Gastrocnemius medialis (tissue), 4 donors: ENCODE measurements at places on chromosomes 5 and 9. TPM values are rescaled to one million over a fixed set of nuclear protein-coding genes. Genes with fewer than 3 reads are reported as not detected.

DNA sequence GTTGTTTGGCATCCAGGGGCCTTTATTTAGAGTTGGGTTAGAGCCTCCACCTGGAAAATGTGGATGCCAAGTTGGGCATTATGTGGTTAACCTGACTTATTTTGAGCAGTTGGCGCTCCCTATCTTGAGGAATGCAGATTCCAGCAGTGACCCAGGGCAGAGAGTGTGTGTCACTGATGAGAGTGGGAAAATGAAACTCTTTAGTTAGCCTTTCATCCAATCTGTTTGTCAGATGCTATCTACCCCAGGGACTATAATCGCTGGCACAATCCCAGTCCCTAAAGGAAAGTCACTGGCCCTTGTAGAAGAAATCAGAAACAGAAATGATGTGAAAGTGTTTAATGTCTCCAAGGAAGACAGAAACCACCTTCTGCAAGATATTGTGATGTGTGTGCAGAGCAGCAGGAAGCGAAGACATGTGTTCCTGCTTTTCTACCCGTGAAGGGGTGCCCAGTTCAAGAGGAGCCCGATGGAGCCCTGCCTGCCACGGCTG lies 10.2 kb upstream of the STING1 start:
- no peak for DNase-seq

DNA sequence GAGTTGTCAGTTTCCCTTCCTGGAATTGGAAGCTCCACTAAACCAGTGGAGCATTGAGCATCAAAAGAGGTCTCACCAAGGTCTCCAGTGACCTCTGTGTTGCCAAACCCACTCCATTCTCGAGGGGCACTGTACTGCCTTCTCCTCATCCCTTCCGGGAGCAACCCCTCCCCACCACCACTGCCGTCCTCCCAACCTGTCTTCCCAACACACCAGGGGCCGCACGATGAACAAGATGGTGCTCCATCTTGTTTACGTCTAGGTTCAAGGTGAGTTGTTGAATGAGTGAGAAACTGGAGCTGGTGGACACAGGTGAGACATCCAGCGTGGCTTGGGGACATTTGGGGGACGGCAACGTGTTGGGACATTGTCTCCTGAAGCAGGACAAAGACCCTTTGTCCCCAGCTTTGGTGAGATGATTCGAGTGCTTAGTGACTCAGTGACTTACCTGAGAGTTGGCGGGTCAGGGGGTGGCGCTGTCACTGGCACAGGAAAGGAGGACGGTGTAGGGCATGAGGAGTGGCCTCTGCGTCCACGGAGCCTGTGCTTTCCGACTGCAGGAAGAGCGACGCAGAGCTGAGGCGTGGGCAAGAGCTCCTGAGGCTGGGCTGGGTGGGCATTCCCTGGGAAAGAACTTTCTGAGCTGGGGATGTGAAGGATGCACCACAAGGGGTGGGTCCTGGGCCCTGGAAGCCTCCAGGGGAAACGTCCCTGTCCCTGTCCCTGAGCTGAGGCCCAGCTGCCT lies 44.8 kb upstream of the RNU6ATAC start:
- DNase-seq, result peak; percentile 1

DNA sequence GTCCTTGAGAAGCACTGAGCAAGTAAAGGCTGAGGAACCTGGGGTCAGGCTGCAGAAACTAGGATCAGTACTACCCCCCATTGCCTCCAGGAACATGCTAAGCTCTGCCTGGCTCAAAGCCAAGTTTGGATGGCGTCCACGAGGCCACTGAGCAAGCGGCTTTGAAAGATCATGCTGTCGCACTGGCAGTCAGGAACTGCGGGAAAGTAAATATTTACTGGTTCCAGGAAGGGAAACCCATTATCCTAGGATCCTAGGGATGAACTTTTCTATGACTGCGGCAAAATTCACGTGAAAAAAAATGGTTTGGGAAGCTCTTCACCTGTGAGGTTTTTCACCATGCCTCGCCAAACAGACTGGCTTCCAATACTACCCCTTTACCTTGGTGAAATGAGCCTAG lies 75.3 kb upstream of the PJA2 start:
- DNase-seq, result peak; percentile 44

DNA sequence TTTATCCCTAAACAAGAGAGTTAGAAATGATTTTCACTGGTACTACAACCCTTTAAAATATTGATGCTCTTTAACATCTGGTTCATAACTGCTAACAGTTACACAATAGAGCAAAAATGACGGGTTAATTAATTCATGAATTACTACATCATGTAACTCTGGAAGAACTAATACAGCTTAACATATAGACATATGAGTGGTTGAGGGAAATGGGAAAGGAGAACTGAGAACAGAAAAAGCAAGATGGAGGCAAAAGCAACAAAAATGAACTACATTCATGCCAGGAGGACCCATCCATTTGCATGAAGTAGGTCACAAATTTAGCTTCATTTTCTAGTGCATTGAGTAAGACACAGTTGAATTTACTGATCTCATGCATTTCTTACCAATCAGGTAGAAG lies 61.8 kb downstream of the C9 start:
- DNase-seq, result no peak

DNA sequence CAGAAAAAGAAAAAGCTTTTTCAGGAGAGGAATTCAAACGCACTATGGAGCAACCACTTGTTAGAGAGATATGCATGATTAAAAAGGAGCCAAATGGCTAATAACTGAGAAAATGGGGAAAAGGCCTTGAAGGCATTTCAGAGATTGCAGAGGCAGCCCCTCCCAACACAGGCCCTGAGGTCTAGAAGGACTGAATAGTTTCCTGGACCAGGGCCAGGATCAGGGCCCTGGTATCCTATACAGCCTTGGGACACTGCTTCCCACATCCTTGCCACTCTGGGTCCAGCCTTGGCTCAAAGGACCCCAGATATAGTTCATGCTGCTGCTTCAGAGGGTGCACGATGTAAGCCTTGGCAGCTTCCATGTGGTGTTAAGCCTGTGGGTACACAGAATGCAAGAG lies 20.7 kb upstream of the FEM1C start:
- DNase-seq, result no peak

GRCh38 chr5:164958688-164959087 lies 1453.3 kb downstream of the MAT2B start:
- DNase-seq, result no peak

DNA sequence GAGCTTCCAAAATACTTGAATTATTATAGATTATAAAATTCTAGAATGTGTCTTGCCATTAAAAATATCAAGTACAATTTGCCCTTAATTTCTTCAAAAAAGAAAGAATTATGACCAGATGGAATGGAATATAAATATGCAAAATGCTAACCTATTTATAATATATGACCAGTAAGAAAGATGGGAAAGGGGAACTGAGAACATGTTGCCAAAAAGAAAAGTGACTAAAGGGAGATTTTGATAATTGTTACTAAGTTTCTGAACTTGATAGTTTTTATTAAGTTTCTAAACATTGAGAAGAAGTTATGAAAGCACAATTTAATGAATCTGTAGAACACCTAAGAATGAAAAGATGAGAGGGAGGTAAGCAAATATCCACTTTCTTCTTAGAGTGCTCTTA lies 188.4 kb upstream of the NR4A3 start:
- no peak for DNase-seq

DNA sequence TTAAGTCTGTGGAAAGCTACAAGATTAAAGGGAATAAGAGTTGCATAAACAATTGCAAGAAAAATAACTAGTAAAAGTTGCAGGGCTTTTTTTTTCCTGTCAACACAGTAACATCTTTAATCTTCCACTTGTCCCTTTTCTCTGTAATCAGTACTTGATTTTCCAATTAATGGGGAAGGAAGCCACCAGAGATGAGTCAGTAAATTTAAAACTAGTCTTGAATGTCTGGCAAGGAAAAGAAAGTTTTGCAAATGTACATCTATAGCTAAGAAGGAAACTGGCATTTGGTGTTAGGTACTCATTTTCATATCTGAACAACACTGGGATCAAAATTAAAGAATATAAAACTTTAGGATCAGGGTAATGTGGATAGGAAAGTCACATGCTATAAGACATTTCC lies 17.1 kb downstream of the DAP start:
- DNase-seq, result no peak

- DNase-seq, result no peak
Observed at GRCh38 chr9:113690055-113690740, 185.9 kb upstream of the ZNF618 start.

- no peak for DNase-seq
Observed at GRCh38 chr9:14131356-14132088, 182.4 kb downstream of the NFIB start.

- no peak for DNase-seq
Observed at GRCh38 chr5:108827131-108827530, 79.4 kb downstream of the FER start.

DNA sequence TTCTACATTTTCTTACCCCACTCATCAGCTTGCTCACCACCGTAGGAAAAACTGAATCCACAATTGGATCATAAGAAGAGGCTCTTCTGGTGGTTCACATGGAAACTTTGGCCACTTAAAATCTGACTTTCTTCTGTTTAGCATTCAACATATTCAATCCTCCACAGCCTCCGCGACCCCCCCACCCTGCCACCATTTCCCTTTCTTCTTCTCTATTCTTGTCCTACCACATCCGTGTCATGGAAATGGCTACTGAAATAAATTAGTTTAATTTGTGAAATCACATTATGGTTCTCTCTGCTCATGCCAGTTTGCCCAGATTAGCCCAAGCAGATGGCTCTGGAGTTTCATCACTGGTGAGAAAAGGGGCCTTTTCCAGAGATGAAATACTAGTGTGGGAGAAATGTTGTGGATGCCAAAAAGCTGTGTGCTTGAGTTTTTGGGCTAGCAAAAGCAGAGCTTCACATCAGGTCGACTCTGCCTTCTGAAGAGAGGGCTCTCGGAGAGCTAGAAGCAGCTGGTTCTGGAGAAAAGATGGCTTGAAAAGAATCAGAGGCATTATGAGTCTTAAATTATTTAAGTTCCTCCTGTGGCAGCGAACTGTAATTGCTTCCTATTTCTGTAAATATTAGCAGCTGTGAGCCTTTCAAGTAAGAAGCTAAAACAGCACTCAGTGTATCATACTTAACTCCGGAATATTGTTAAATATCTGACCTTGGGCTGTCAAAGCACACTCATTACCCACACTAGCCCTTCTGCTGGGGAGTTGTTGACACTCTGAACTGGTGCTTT lies 107.1 kb downstream of the MAT2B start:
- no peak for DNase-seq

DNA sequence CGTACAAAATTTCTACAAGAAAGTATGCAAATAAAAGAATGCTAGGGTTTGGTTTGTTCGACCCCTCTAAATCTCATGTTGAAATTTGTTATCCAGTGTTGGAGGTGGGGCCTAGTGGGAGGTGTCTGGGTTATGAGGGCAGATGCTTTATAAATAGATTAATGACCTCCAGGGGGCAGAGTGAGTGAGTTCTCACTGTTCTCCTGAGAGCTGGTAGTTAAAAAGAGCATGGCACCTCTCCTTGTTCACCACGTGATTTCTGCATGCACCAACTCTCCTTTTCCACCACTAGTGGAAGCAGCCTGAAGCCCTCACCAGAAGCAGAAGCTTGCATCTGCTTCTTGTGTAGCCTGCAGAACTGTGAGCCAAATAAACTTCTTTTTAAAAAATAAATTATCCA lies 50.4 kb upstream of the FAM170A start:
- no peak for DNase-seq

GRCh38 chr5:133052317-133053175 lies 733 bp downstream of the HSPA4 start:
- peak; percentile 19 for DNase-seq

GRCh38 chr5:33794550-33795181 lies 97.1 kb downstream of the ADAMTS12 start:
- DNase-seq, result no peak

OSMR gene
- total RNA-seq, result 4.9 TPM

RNF14 gene
- total RNA-seq, result 88.1 TPM

UBLCP1 gene
- 11.1 TPM for total RNA-seq

RNF44 gene
- total RNA-seq, result 6.5 TPM

LRRC70 gene
- total RNA-seq, result 0.13 TPM

KIF24 gene
- 0.13 TPM for total RNA-seq

C1QTNF2 gene
- not detected for total RNA-seq

IFNB1 gene
- total RNA-seq, result not detected
